Breast epithelium (tissue), 4 donors: ENCODE measurements at places on chromosomes 2 and 18. TPM values are rescaled to one million over a fixed set of nuclear protein-coding genes. Genes with fewer than 3 reads are reported as not detected.

DNA sequence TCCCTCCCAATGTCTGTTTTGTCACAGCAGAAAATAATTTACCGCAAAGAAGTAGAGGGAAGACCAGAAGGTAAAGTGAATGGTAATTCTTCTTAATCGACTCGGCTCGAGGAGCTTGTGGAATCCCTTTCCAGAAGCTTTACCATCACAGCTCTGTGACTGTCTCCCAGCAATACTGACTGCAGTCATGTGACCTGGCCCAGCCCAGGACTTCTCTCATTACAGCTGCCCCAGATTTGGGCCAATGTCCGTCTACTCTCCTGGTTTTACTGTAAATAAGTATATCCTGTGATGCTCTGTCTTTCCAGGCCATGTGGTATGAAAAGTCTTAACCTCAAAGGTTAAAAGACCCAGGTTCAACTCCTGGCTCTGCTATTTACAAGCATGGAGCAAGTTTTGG lies 18.9 kb upstream of the ELOA2 start:
- no peak for DNase-seq

DNA sequence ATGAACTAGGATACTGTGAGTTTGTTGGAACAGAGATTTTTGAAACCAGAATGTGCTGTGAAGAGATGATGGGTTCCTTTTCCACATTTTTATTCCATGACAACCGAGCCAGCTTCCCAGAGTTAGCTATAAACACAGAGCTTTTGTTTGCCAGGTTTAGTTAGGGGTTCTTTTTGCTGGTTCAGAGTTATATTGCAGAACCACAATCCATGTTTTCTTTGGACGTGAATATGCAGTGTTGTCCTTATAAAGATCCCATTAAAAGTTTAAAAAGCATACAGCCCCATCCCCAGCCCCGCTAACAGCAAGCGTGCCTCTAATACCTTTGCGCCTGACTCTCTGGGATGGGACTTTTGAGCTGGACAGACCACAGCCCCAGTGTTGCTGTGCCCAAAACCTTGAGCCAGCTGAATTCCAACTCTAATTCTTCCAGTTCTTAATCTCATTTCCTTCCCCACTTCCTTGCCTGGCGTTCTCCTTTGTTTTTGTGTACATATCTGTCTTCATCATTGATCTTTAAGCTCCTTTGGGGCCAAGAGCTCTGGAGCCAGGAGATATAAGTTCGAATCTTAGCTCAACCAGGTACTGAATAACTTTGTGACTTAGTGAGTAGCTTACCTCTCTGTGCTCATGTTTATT lies 72.3 kb downstream of the SPATS2L start:
- no peak for DNase-seq

GRCh38 chr18:32096946-32097345 lies 5.3 kb downstream of the RNF138 start:
- no peak for DNase-seq

DNA sequence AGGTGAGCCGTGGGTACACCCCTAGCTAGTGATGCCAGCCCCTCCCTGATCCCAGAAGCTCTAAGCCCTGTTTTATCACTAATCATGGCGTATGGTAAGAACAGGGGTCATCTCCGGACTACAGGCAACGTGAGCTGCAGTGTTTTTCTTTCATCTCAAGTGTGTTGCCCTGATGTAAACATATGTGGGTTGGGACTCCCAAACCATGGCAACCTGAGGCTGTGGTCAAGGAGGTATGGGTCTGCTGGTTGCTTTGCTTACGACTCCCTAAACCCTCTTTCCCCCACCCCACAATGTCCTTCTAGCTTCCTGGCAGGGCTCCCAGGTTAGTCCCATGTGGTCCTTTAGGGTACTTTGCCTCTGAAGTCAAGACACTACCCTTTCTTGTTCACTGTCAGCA lies 53.6 kb upstream of the AFF3 start:
- DNase-seq = no peak

Gene SYT4
- not detected for total RNA-seq

GRCh38 chr2:59655809-59656208 lies 897.6 kb downstream of the BCL11A start:
- no peak for DNase-seq

Gene OR6B2
- not detected for total RNA-seq

GRCh38 chr18:7482342-7482741 lies 84.8 kb upstream of the PTPRM start:
- no peak for DNase-seq
